Islet precursor cell (in vitro differentiated cells): ENCODE measurements at places on chromosomes 1 and 21.

GRCh38 chr1:68181165-68181556 lies 51.2 kb downstream of the WLS start:
- no peak for DNase-seq

- no peak for DNase-seq
These were observed 380 bp upstream of the FBXO28 start for GRCh38 chr1:224113545-224113917.

DNA sequence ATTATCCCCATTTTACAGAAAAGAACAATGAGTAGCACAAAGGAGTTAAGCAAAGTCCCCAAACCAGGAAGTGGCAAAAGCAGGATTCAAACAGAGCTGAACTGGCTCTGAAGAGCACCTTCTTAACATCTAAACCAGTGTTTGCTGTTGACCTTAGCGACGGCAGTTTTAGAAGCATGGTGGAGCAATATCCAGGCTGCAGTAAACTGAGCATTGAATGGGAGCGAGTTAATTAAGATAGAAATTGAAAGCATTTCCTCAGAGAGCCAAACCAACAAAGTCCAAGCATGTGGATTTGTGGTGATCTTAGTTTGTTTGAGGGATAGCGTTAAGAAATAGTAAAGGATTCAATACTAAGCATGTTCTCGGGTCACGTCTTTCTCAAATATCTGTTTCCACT lies 13.4 kb upstream of the ZNF281 start:
- DNase-seq = no peak

- DNase-seq = peak; percentile 73
These were observed 2.2 kb upstream of the CRABP2 start for GRCh38 chr1:156707417-156708217.

GRCh38 chr1:52455686-52456085 lies 51.3 kb downstream of the PRPF38A start:
- DNase-seq = no peak

- peak; percentile 49 for DNase-seq
These were observed 251.0 kb downstream of the RHOU start for GRCh38 chr1:228986093-228986904.

GRCh38 chr1:244089561-244089960 lies 38.5 kb downstream of the ZBTB18 start:
- DNase-seq = no peak
